ENCODE measurements at places on chromosomes 6 and 20.

GRCh38 chr6:169312658-169313346 is 59.2 kb upstream of the THBS2 start:
- DNase-seq, result no peak

DNA sequence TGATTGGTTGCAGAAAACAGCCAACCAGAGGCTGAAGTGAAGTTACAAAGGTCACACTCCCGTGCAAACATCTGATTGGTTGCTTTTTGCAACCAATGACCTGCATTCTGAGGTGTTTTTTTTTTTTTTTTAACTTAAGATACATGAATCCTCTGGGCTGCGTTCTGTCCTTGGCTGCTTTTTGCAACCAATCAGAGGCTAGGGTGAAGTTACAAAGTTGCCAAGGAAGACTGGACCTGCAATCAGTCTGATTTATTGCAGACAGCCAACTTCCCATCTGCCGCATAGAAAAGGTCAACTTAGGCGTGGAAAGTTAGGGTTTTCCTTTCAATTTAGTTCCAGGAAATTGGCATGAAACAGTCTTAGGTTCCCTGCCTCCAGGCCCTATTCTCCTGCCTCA is 292.9 kb downstream of the PLCB1 start:
- no peak for DNase-seq

DNA sequence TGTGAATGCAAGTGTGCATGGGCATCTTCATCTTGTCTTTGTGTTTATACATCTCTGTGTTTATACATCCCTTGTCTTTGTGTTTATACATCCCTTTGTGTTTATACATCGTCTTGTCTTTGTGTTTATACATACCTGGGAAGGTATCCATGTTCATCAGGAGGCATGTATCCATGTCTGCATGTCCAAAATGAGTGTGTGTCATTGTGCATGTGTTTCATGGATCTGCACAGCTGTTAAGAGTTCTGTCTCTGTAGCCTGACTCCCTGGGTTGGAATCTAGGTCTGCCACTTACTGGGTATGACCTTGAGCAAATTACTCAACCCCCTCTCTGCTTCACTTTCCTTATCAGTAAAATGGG is 50.1 kb upstream of the SIRPA start:
- DNase-seq, result no peak

- no peak for DNase-seq
Measured at GRCh38 chr20:22575087-22575721, 9.2 kb downstream of the FOXA2 start.

- no peak for DNase-seq
Measured at GRCh38 chr6:52515219-52515960, 61.5 kb downstream of the TRAM2 start.

DNA sequence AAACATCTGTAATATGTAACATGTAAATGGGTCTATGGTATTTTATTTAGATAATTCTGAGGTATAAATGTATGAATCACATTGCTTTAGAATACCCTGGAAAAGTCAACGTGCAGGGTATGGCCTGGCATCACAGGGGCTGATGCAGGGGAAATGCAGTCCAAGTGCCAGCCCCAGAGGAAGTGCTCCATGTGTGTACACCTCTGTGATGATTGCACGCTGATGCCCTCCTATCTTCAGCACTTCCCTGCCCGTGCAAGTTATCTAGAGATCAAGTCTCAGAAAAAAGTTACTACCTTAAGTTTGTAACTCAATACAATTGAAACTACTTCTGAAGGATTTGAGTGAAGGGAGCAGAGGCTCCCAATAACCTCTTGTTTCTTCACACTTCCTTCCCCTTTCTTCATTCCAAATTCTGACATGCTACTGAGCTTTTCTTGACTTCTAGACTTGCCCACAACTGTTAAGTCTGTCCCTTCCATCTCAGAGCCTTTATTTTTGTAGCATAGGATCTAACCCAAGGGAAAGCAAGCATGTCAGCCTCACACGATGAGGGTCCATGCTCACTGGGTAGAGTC is 2.2 kb downstream of the SMLR1 start:
- no peak for DNase-seq

GRCh38 chr20:29306390-29307072 is 1950.9 kb upstream of the DEFB115 start:
- no peak for DNase-seq

DNA sequence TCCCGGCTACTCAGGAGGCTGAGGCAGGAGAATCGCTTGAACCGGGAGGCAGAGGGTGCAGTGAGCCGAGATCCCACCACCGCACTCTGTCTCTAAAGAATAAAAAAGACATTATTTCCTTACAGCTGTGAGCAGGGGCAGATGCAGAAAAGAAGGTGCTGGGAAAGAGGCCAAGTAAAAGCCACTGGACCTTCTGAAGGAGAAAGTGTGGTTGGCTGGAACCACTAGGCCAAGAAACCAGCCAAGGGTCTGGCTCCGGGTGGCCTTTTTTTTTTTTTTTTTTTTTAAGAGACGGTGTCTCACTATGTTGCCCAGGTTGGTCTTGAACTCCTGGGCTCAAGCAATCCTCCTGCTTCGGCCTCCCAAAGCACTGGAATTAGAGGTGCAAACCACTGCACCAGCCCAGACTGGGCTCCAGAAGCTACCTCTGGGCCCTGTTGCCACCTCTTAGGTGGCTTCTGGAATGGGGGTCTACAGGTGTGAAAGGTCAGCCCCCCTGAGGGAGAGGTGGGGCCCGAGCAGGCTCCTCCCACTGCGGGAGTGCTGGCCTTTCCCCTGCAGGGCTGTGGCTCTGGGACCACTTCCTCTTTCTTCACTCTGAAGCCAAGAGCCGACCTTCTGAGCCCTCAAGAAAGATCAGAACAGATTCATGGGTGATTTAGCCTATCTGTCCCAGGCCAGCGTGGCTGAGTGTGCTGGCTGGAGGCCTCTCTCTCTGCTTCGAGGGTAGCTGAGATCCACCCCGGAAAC is at the start of gene FGD2:
Gene FGD2, plus strand, starts transcription at position 595 of the 750 bp plus-strand sequence. CDS start 163 bp downstream, outside the sequence.
- no peak for DNase-seq

GRCh38 chr6:40852779-40853373 is 186.1 kb downstream of the UNC5CL start:
- DNase-seq, result no peak

GRCh38 chr6:134182528-134182927 is 130.1 kb upstream of the SLC2A12 start:
- DNase-seq, result no peak

DNA sequence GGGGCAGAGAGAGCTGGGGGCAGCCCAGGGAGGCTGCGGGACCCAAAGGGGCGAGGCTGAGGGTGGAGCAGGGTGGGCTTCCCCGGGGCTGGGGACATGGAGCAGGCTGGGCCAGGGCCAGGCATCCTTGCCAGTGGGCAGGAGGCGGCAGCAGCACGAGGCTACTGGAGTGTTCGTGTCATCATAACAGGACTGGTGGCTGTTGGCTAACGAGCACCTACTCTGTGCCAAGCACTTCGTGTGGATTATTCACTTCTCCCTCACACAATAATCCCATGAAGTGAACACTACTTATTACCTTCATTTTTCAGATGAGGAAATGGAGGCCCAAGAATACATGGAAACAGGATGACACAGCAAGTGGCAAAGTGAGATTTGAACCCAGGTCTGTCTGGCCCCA is 41.7 kb downstream of the GRM4 start:
- DNase-seq, result no peak

GRCh38 chr20:61809006-61809770 is 256.5 kb downstream of the TAF4 start:
- DNase-seq, result no peak

GRCh38 chr20:18361678-18362077 is 73.4 kb downstream of the ZNF133 start:
- no peak for DNase-seq

- no peak for DNase-seq
Measured at GRCh38 chr6:108080010-108080780, 5.7 kb upstream of the OSTM1 start.
